CD4-positive, alpha-beta T cell treated with Interleukin-6 for 4 hours (primary cell): ENCODE measurements at places on chromosomes 11 and 22.
A peak's percentile ranks its signal among the peaks of the same experiment; 100 is the strongest.

DNA sequence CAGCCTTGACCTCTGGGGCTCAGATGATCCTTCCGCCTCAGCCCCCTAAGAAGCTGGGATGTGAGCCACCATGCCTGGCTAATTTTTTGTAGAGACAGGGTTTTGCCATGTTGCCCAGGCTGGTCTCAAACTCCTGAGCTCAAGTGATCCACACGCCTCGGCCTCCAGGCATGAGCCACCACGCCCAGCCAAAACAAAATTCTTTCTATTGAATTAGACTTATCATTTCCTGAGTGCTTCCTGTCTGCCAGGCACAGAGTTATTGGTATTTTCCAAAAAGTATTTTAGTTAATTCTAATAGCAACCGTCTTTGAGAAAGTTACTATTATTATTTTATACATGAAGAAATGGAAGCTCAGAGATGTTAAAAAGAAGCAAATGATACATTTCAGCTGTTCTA, 61.4 kb upstream of the LMO2 start:
- DNase-seq = no peak

DNA sequence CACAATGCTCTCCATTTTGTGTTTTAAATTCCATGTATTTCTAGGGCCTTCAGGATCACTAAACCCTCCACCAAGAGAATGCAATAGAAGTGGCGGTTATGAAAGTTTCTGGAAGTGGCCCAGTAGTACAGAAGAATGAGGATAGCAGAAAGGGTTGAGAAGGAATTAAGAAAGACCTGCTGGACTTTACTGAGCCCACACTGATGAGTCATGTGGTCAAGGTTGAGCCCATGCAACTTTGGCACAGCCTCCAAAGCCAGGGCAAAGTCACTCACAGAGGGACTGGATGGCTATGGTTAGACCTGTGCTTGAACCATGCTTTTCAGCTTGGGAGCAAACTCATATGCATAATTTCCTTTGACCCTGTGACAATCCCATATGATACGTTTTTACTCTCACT, 102.9 kb upstream of the PLET1 start:
- no peak for DNase-seq

DNA sequence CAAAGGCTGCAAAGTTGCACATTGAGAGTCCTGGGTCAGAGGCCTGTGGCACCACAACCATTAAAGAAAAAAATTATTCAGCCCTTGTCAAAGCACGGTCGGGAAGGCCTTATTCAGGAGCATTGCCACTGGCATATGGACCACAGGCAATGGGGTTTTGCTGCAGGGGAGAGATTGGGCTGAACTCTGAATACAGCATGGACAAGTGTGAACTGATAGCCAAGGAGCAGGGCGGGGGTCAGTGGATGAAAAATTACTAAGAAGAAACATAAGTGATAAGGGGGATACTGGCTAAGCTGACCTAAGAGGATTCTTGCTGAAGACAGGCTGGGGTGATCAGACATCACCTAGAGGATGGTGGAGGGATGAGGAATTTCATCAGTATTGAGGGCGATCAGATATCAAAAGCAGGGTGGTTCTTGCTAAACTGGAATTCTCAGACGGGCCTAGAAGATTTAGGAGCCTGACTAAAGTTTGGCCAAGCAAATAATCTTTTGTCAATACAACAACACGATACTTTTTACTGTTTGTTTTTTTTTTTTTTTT, 3.3 kb upstream of the DGCR8 start:
- no peak for DNase-seq

DNA sequence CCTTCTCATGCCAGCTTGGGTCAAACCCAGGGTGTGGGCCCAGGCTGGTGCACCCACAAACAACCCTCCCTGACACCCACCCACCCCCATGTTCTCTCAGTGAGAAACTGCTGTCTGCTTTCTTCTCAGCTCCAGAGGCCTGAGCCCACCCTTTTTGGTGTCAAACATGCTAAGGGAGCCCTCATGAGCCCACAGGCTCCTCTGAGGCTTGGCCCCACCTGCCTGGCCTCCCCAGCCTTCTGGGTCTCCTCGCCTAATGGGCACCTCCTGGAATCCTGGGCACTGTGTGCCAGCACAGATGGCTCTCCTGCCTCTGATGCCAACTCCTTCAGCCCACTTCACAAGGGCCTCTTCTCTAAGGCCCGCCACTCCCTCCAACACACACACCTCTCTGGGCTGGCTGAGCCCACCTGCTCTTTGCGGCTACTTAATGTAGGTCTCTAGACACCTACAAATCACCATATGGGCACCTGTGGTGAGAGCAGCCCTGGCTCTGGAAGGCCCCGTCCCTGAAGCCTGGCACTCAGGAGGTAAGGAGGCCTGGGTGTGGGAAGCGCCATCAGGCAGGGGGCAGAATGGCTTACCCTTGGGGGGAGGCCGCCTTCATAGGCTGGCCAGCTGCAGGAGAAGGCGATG, 4.4 kb downstream of the NAGA start:
- no peak for DNase-seq

- no peak for DNase-seq
Observed at GRCh38 chr11:97738751-97739150, 1282.0 kb upstream of the CNTN5 start.

- no peak for DNase-seq
Observed at GRCh38 chr11:117831661-117832415, 7.3 kb upstream of the FXYD2 start.

DNA sequence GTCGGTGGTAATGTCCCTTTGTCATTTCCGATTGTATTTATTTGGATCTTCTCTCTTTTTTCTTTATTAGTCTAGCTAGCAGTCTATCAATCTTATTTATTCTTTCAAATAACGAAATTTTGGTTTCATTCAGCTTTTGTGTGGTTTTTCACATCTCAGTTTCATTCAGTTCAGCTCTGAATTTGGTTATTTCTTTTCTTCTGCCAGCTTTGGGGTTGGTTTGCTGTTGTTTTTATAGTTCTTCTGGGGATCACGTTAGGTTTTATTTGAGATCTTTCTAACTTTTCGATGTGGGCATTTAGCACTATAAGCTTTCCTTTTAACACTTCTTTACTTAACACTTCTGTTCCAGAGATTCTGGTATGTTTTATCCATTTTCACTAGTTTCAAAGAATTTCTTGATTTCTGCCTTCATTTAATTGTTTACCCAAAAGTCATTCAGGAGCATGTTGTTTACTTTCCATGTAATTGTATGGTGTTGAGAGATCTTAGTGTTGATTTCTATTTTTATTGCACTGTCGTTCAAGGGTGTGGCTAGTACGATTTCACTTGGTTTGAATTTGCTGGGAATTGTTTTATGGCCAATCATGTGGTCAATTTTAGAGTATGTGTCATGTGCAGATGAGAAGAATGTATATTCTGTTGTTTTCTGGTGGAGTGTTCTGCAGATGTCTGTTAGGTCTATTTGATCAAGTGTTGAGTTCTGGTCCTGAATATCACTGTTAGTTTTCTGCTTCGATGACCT, 7.7 kb upstream of the SCGB1D1 start:
- no peak for DNase-seq

- DNase-seq = no peak
Observed at GRCh38 chr22:19957445-19957844, 15.8 kb upstream of the TXNRD2 start.

- DNase-seq = no peak
Observed at GRCh38 chr11:13229136-13229535, 48.5 kb upstream of the BMAL1 start.

DNA sequence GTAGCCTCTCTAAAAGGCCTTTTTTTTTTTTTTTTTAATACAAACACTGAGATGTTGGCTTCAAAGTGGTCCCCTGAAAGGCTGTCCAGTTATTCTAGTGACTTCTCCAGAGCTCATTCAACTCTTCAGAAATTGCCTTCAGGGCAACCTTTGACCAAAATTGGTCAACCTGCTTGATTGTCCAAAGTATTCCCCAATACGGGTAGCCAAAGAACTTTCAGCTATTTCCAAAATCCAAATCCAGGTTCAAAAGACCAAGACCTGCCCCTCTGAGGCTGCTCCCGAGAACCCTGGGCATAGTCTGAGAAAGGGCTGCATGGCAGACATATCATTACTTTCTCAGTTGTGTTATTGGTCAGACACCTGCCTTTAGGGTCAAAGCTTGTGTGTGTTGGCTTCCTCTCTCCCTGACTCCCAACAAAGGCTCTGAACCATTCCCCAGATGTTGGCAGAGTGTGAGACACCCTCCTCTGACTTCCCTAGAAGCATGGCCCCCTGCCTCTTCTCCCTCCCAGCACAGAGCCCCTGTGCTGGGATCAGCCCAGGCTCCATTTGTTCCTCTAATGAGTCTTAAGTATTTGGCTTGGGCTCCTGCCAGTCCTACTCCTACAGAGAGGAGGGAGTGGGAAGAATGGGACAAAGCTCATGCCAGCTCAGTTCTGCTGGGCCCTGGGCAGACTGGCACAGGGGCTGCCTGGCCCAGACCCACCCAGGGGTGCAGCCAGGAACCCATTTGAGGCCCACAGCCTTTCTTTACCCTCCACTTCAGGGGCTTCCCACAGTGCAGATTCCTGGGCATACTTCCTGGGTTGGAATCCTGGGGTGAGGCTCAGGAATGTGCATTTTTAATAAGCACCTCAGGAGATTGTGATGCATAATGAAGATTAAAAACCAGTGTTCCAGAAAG, 30.3 kb downstream of the TNKS1BP1 start:
- DNase-seq = no peak

GRCh38 chr11:76459846-76460245, 15.0 kb downstream of the EMSY start:
- DNase-seq = no peak

DNA sequence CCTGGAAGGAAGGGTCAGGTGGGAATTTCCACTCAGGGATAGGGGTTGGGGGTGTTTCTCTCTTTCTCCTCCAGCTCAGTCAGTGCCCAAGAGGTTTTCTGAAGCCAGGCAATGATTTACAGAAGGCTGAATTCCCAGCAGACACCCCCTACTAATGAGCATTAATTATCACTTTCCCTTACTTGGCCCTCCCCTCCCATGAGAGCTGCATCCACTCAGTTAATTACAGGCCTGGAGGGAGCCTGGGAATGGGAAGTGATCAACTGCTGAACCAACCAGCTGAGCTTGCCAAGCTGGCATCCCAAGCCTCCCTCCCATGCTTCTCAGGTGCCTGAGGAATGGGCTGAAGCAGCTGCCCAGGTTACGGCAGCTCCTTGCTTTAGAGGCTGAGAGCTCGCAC, 992 bp downstream of the LGALS12 start:
- DNase-seq = no peak

- peak; percentile 91 for DNase-seq
Observed at GRCh38 chr11:75525433-75526191, at the start of gene GDPD5. Gene GDPD5, minus strand, starts transcription at chr11:75525941. Its CDS starts 48,206 bp downstream, at chr11:75477735.

DNA sequence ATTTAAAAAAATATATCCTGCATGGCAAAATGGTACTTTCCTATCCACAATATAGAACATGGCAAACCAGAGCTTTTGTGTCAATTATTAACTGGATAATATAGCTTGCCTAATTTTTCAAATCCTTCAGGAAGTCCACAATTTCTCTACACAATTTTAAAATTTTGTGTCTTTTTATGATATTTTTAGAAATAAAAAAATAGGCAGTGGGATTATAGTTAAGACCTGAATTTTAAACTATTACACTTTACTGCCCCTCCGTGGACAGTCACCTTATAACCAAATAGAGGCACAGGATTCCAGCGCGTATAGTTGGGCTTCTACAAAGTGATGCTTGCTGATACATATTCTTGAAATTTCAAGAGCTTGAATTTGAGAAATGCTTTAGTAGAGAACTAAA, 2.1 kb upstream of the DMC1 start:
- peak; percentile 52 for DNase-seq

GRCh38 chr11:57700425-57700824, 11.6 kb downstream of the MED19 start:
- no peak for DNase-seq

- no peak for DNase-seq
Observed at GRCh38 chr11:107337917-107338316, 119.7 kb downstream of the CWF19L2 start.

DNA sequence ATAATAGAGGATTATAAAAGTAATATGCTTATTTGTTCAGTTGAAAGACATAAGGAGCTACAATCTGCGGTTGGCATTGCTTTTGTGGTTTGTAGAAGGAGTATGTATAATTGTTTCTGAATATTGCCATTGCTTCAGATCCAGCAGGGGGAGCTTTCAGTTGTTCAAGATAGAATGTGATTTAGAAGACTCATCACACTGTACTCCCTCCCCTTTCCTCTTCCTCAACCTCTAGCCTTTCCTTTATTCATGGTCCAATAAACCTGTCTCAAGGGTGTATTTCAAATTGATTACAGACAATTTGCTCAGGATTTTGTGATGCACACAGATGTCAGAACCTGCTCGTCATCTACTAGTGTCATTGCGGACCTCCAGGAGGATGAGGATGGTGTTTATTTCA, 9.8 kb downstream of the PRMT3 start:
- peak; percentile 26 for DNase-seq

- DNase-seq = no peak
Observed at GRCh38 chr11:57116654-57117053, 65.1 kb upstream of the LRRC55 start.

DNA sequence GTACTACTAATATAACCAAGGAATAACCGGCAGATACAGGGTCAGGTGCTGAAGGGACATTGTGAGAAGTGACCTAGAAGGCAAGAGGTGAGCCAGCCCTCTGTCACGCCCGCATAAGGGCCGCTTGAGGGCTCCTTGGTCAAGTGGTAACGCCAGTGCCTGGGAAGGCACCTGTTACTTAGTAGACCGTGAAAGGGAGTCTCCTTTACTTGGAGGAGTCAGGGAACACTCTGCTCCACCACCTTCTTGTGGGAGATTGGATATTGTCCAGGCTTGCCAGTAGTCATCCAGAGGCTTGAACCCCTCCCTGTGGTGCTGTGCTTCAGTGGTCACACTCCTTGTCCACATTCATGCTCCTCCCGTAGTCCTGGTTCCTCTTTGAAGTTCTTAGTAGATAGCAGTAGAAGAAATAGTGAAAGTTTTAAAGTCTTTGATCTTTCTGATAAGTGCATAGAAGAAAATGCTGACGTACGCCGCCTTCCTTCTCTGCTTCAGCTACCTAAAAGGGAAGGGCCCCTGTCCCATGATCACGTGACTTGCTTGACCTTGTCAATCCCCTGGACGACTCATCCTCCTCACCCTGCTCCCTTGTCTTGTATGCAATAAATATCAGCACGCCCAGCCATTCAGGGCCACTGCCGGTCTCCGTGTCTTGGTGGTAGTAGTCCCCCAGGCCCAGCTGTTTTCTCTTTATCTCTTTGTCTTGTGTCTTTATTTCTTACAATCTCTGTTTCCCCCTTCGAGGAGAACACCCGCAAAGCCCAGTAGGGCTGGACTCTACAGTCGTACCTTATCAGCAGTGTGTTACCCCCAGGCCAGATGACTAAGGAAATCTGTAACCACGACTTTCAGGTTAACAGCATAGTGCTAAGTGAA, 6.1 kb downstream of the NUP50 start:
- DNase-seq = no peak

GRCh38 chr11:3080104-3080503, 22.9 kb upstream of the CARS1 start:
- DNase-seq = no peak

DNA sequence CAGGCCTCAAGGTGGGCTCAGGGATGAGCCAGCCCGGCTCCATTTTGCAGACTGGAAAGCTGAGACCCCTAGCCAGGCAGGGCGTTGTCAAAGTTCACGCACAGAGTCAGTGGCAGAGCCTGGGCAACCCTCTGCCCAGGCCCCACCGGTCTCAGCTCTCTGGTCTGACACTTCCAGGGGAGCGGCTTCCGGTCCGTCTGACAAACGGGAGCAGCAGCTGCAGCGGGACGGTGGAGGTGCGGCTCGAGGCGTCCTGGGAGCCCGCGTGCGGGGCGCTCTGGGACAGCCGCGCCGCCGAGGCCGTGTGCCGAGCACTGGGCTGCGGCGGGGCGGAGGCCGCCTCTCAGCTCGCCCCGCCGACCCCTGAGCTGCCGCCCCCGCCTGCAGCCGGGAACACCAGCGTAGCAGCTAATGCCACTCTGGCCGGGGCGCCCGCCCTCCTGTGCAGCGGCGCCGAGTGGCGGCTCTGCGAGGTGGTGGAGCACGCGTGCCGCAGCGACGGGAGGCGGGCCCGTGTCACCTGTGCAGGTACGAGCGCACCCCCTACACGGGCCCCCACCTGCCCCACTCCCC, 36.0 kb downstream of the CD6 start:
- no peak for DNase-seq
